ENCODE measurements at places on chromosomes 7 and 10.

DNA sequence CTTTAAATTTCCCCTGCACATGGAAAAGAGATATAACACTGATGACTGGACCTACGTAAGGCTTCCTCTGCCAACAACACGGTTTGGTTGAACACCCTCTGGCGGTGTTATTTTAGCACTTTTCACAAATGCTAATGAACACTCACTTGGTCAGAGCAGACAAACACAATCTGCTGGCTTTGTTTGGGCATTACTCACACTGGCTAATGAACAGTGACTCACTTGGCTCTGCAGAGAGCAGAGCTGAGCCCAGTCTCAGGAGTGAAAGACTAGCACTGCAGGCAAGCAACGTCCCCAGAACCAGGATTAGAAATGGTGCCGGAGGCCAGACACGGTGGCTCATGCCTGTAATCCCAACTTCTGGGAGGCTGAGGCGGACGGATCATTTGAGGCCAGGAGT lies 430.8 kb downstream of the PLXNA4 start:
- DNase-seq: no peak

DNA sequence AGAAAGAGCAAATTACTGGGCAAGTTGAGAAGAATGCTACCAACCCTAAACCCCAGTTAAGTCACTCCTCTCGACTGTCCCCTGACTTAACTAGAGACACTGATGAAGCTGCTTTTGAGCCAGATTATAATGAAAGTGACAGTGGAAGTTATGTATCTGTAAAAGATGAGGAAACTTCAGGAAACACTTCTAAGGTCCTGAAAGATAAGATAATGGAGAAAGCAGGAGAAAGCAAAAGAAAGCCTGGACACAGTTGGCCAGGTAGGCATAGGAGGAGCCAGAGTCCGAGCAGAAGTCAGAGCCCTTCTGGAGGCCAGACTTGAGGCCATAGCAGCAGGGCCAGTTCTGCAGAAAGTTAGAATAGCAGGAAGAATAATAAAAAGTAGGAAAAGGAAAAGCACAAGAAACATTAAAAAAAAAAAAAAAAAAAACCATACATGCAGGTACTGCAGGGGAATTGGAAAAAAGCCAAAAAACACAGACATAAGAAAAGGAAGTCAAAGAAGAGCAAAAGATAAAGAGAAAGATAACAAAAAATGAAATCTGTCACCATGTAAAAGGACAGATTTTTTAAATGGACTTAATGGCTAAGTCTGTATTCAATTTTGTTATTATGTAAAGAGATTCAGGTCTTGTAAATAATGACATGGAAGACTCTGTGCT lies 101.0 kb upstream of the KCNMA1 start:
- no peak for DNase-seq

DNA sequence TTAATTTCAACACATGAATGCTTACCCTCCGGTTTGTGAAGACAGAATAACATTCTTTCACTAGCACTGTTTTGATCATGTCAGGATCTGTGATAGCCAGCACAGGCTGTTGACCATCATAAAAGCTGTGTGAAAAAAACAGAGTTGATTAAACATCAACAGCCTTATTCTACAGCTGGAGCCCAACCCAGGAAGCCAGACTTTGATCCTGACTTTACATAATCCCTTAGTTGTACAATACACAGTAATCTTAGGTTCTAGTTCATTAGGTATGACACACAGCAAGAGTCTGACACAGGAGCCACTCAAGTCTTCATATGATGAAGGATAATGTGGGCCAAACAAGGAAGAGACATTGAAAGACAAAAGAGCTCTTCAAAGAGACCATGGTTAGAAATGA lies 11.4 kb downstream of the CYP3A4 start:
- no peak for DNase-seq

GRCh38 chr10:52198540-52198939 lies 115.5 kb upstream of the DKK1 start:
- no peak for DNase-seq

GRCh38 chr10:80496555-80497172 lies 41.0 kb upstream of the SH2D4B start:
- DNase-seq: no peak

DNA sequence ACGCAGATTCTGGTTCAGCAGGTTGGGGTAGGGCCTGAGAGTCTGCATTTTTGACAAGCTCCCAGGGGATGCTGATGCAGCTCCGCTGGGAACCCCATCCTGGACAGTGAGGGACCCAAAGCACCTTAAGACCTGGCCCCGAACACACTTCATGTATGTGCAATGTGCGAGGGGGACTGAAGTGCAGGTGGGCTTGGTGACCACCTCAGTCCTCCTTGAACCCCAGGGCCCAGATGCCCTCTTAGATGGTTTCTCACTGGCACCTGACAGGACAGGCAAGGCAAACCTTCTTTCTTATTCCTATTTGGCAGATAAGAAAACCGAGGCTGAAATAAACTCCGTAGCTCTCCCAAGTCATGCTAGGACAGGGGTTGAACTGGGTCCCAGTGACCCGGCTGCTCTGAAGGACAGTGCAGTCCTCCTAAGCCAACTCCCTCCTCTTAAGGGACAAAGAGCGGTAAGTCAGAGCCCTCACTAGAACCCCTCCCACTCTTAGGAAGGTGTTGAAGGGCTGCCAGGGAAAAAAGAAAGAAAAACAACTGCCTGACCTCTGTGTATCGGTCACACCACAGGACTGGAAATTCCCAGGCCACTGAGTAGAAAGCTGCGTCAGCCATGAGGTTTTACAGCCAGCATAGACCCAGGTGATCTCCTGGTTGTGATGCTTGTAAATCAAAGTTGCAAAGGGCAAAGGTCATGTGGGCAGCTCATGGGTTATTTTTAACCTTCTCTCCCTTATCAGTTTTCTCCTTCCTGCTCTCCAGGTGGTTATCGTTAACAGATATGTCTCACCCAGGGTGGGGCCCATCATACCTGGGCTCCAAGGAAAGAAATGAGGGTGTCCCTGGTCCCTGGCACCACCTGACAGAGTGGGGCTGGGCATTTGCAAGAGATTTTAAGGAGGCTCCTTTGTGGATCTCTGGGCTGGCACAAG lies 90.9 kb upstream of the SMNDC1 start:
- no peak for DNase-seq

GRCh38 chr10:73589563-73590126 lies 1.5 kb downstream of the USP54 start:
- DNase-seq: no peak

DNA sequence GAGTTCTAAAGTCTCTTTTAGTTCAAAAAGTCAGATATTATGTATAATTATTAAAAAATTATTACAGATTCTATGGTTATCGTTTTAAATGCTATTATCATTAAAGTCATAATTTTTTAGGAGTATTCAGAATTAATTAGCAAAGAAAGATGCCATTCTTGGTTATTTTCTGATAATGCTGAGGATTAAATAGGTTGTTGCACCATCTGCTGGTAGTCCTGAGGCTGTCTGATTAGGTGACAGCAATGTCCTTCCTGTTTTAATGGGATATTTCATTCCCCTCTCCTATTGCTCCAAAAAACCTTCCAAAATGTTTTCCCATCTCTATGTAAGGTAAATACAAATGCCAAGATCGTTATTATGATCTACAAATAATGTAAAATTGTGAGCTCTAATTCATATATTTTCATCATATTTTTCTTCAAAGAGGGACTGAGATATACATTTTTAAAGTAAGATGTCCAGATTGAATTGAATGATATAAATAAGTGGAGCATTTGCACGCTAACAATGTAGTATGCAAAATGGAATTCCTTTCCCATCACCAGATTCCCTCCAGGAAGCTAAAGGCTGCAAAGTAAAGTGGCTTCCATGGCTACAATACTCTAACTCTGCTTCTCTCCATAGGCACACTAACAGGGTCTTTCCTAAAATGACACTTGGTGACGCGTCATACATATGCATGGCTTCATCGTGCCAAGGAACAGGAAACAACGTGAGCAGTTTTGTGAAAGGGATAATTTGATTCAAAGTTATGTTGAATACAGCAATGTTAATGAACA lies 58.8 kb upstream of the AKR1E2 start:
- DNase-seq: no peak

DNA sequence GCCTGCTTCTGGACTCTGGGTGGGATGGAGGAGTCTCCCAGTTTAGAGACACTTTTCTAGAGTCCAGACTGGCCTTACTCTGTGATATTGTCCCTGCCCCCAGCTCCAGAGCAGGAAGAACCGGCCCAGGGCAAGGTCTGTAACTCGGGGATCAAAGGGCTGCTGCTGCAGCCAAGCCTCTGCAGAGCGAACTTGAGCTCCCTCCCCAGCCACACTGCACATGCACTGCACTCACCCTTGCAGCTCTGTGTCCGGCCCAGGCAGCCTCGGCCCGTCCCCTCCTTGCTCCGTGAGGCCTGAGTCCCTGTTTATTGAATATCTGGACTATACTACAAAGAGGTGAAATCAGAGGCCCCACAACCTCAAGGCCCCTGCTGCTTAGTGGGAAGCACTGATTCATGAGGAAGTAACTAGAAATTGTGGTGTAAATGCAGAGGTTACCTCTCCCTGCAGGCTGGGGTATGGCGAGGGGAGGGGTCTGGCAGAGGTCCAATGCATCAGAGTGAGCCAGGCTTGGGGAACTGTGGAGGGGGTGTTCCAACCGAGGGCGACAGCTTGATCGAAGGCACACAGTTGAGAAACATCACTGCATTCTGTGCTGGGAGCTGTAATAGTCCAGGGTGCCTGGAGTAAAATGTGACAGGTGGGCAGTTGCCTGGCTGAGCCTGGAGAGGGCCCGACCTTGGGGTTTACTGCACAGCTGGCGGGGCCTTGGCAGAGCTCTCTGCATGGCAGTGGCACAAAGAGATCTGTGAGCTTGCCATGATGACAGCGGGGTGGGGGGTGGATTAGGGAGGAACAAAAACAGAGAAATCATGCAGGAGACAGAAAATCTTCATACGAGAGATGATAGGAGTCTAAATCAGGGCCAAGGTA lies 49.1 kb downstream of the AOC1 start:
- DNase-seq: no peak

DNA sequence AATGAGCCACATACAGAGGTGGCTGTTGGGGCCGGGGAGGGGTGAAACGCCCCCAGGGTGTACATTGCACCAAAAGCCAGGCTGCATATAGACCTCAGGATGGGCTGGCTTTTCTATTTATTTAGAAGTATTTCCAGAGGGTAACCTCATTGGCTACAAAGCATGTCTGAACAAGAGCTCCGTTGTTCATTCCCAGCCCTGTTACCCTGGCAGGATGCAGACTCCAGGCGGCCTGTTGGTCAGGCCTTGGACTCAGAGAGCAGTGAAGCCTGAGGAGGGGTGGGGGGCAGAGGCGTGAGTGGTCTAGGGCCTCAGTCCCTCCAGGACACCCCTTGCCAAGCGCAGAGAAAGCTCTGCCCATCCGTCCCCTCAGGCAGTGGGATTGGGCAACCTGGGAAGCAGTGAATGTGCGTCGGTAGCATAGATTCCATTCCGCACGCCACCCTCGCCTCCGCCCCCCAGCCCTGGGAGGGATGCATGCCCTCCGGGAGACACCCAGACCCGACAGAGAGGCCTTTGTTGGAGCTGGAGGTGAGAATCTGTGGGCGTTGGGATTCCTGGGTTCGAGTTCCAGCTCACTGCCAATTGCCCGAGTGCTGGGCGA lies 41.9 kb downstream of the TCF7L2 start:
- no peak for DNase-seq

DNA sequence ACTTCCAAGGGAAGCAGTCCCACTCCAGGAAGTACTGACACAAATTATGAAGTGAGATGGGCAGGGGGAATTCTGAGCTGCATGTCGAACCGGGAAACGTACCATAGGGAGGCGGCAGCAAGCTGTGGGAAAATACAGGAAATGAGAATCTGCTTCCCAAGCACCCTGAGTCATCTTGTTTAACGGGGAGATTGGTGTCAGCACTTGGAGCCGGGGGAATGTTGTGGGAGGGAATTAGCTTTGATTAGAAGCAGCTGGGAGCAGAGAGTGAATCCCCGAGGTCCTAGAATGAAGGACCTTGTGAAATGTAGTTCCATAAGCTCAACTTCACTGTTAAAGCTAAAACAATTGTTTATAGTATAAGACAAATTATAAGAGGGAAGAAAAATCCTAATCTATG lies 141.4 kb upstream of the PRKCQ start:
- no peak for DNase-seq

DNA sequence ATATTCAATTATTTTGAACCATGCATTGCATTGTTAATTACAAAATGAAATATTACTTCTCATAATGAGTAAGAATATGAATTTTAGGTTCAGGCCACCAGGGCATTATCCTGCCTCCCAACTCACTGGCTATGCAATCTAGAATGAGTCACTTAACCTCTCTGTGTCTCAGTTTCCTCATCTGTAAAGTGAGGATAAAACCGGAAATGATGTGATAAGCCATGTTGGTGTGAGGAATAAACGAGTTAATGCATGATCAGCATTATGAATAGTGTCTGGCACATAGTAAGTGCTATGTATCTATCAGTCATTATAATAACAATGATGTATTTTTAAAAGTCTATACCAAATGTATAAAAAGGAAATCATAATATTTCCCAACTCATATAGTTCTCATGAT lies 85.5 kb downstream of the SEMA3D start:
- DNase-seq: no peak

DNA sequence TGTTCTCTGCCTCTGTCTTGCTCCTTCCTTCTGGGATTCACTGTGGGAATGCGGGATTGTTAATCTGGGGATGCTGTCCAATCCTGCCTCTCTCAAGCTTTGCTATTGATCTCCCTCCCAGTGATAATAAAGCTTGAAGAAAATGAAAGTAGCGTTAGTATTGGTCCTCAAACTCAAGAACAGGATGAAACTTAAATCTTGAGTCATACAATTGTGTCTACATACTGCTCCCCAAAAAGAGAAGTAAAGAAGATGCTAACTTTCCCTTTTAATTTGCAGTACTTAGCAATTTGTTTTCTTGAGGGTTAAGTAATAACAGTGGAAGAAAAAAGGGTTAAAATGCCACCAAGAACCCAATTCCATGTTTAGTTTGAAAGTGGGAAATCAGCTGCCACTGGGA lies 13.6 kb downstream of the CFTR start:
- DNase-seq: no peak

DNA sequence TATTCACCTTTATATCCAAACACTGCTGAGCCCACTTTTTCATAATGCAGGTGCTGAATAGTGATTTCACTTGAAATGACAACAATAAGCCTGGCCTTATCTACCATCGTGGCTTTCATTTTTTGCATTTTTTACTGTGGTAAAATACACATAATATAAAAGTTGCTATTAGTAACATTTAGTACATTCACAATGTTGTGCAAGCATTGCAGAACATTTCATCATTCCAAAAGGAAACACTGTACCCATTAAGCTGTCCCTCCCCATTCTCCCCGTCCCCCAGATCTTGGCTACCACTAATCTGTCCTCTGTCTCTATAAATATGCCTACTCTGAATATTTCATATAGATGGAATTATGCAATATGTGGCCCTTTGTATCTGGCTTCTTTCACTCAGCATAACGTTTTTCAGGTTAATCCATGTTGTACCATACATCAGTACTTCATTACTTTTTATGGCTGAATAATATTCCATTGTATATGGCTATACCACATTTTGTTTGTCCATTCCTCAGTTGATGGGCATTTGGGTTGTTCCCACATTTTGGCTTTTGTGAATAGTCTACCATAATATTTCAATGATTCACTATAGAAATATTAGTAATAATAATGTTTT lies 68.5 kb upstream of the ARID5B start:
- no peak for DNase-seq

Data from stimulated activated CD4-positive, alpha-beta T cell treated with anti-CD3 and anti-CD28 coated beads, TNF-alpha, amount 100 ng/mL, for 1 hour (primary cell).